Ammon's horn (tissue), 1 donor: ENCODE measurements at places on chromosomes 5 and 9.

GRCh38 chr9:78821126-78821822 lies 524.3 kb downstream of the PSAT1 start:
- DNase-seq = peak; percentile 19

DNA sequence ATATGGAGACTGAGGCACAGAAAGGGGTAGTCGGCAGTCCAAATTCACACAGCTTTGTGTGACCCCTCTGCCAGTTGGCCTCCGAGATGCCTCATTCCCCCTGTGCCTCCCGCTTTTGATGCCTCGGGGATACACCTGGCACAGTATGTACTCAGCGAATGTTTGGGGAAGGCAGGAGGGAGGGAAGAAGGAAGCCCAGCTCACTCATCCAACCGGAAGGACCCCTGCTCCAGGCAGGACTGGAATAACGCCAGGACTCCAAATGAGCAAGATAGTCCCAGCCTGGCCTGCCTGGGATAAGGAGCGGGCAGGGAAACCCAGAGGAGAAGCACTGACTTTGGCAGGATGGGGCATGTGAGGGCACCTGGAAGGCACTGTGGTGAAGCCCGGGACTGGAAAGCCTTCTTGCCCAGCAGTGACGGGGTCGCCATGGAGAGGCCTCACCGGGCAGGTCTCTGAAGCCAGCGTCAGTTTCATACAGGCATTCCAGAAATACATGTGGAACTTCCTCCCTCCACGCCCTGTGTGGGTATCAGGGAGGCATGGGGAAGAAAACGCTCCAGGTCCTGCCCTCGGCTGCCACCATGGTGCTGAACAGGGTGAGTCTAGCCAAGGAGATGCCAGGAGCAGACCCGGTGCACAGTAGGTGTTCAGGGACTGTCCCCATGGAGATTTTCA lies 20.3 kb downstream of the LMX1B start:
- DNase-seq = no peak

DNA sequence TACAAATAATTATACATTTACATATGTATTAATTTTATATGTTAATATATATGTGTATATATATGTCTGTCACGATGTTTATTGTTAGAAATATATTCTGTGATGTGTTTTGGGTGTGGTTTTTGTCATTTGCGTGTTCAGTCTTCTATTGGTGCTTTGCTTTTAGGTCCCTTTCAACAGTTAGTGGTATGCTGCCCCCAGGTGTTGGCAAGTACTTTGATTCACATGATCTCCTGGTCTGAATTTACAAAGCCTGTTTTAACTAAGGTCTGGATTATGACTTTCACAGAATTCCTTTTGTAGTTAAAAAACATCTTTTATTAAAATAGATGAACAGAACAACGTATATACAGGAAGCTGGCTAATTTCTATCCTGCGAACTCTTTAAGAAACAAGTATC lies 271.5 kb downstream of the CCDC171 start:
- no peak for DNase-seq

DNA sequence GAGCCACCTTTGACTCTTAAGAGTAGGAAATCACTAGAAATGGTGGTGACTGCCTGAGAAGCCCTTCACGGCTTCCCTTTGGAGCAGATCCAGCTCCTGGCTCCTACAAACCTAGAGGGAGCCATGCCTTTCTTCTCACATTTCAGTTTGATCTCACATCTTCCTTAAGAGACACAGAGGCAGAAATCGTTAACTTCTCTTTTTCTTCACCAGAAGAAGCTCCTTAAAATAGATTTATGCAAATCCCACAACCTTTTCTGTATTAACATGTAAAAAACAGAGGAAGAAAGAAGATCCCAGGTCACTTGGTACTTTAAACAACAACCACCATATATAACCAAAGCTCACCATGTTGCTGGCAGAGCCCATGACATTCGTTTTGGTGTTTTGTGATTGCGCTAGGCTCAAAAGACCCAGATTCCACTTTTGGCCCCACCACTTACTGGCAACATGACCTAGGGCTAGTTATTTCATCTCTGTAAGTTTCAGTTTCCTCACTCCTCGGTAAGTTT lies 29.6 kb downstream of the PAX5 start:
- DNase-seq = no peak

DNA sequence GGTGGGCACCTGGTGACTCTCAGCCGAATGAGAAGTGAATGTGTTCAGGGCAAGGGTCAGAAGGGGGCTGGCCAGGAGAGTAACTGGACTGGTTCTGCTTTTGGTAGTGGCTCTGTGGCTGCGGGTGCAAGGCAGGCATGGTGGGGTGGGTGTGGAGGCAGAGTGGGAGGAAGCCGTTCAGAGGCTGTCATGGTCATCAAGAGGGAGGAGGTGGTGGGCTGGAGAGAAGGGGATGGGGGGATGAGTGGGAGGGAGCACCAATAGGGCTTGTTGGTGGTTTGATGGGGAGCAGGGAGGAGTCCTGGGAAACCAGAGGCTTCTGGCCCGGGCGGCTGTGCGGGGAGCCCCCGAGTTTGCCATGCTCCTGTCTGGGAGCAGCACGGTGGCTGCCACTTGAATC lies 13.3 kb downstream of the FAM163B start:
- no peak for DNase-seq

- no peak for DNase-seq
Measured at GRCh38 chr5:147644460-147644859, 134.6 kb upstream of the DPYSL3 start.

DNA sequence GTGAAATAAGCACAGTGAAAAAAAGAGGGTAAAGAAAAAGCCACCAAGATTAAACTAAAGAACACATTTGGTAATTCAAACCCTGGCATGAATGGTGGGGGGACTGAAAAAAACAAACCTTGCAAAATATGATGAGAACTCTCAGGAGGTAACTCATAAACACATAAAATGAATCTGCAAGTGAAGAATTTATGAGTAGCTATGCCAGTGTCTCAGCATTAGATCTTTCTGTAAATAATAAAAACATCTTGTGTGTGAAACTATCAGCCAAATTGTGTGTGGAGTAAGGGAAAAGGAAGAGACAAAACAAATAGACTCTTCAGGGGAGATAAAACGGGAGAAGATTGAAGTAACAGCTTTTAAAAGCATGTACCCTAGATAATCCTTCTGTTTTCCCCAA lies 129.6 kb upstream of the SPEF2 start:
- no peak for DNase-seq

DNA sequence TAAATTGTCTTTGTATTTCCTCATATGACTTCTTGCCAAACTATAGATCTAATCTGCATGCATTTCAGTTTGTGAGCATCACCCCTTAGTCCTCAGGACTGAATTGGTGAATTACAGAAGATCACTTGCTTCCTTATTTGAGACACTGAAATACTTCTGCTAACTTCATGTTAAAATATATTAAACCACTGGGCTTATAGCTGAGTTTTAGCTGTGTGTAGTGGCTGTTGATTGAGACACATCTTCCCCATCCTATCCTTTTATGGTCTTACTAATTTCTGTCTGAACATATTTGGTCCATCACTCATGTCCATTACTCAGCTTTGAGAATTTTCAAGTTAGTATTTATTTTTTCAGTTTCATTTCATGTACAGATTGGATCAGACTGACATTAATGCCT lies 295.9 kb downstream of the PSAT1 start:
- DNase-seq = no peak

DNA sequence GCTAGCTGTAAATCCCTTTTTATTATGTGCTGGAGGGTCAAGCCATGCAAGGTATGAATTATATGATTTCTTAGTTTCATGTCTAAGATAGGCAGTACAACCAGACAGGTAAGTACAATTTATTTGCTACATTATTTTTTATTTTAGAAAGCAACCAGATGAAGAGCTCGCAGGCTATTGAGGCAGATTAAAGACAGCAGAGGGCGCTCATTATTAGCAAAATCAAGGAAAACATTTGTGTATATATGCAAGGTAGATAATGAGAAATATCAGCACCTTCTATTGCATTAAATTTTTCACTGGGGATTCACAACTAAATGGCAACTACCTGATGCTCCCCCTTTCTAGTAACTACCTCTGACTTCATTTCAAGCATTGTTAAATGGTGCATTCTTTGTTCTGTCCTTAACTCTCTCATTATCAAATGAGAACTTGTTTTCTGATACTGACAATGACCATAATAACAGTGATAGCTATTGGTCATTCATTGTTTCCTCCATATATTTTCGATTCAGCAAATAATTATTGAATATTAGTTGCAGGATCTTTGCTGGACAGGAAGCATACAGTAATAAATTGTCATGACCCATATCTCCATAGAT lies 8.6 kb downstream of the SCGB3A2 start:
- DNase-seq = peak; percentile 16

GRCh38 chr5:17216974-17217492 lies 398 bp upstream of the BASP1 start:
- peak; percentile 60 for DNase-seq

DNA sequence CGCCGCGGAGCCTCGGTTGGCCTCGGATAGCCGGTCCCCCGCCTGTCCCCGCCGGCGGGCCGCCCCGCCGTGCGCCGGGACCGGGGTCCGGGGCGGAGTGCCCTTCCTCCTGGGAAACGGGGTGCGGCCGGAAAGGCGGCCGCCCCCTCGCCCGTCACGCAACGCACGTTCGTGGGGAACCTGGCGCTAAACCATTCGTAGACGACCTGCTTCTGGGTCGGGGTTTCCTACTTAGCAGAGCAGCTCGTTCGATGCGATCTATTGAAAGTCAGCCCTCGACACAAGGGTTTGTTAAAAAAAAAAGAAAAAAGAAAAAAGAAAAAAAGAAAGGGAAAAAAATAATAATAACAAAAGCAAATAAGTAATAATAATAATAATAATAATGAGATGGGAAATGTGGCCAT lies 112.8 kb downstream of the GCNT1 start:
- no peak for DNase-seq

- DNase-seq = no peak
Measured at GRCh38 chr5:159269723-159270122, 6.6 kb downstream of the UBLCP1 start.

- DNase-seq = no peak
Measured at GRCh38 chr9:12997009-12997408, 222.2 kb downstream of the LURAP1L start.

GRCh38 chr5:160272264-160272663 lies 40.1 kb downstream of the CCNJL start:
- DNase-seq = no peak

DNA sequence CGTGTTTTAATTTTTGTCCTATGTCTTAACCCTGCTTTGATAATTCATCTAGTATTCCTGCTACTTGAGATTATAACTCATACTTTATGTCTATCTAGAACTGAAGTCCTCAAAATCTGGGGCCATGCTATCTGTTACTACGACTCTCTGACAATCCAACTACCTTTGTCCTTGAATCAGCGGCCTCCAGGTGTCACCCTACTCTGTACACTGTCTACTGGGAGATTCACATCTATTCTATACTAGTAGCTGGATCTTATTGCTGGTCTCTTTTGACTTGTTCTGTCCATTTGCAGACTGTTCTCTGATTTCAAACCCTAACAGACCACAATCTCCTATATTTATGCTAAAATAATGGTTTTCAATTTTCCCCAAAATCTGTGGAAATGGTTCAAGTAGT lies 225.5 kb upstream of the ELAVL2 start:
- no peak for DNase-seq

DNA sequence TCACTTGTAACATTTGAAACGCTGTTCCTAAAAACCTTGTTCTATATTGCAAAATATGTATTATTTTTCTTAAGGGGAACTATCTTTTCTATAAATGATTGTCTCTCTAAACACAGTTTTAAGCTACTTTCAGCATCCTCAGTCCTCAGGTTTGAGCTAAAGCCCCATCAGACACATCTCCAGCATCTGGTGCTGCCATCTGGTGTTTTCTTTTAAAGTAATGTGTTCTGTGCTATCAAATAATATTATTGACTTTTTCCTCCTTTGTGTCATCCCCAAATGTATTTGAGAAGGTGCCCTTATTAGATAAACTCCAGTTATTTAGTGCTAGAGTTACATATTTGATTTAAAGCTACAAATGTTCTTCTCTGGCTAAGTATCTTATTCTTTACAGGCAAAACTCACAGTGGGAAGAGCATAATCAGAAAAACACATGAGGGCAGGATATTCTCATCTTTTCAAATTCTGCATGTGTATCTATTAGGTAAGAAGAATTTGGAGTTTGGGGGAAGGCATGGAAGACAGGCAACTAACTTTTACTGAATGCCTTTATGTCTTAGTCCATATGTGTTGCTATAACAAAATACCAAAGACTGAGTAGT lies 27.5 kb downstream of the ZNF474 start:
- peak; percentile 35 for DNase-seq

DNA sequence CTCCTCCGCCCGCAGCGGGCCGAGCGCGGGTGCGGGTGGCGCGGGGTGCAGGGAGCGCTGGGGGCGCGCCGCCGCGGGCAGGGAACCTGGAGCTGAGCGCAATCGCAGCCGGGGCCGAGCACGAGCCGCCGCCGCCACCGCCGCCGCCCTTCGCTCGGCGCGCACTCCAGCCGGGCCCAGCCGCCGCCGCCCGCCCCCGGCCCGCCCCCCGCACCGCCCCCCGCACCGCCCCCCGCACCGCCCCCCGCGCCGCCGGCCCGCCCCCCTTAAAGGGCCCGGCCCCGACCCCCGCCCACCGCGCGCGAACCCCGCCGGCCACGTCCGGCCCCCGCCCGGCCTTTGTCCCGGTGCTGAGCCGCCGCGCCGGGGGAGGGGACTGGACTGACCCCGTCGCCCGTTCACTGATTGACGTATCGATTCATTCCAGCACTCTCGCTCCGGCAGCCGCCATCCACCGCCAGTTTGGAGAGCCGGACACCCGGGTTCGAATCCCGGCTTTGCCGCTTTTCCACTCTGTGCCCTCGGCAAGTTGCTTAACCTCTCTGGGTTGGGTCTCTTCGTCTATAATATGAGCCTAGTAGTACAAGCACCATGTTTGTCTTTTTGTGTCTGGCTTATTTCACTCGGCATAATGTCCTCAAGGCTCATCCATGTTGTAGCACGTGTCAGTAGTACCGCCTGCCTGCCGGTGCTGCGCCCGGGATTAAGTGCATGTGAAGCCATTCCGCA lies at the start of gene SH3PXD2B:
Gene SH3PXD2B, minus strand, starts transcription at position 168 of the 729 bp plus-strand sequence. CDS start 173 bp downstream, outside the sequence.
- DNase-seq = peak; percentile 68
